ENCODE measurements at places on chromosomes 11 and 22.

DNA sequence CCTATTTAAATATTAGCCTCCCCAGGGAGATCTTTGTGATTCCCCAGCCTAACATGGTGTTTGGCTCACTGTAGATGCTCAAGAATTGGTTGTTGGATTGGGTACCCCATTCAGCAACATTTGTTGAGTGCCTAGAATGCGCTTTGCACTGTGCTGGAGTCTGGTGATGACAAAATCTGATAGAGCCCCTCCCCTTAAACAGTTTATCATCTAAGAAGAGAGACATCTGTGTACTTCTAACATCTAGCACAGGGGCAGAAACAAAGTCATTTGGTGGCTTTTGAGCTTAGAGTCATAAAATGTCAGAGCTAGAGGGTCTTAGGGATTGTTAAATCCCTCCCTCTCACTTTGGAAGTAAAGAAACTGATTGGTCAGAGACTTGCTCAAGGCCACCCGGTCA lies 73.0 kb downstream of the UBASH3B start:
- DNase-seq = no peak

GRCh38 chr11:8910649-8911026 lies 351 bp upstream of the AKIP1 start:
- no peak for DNase-seq

DNA sequence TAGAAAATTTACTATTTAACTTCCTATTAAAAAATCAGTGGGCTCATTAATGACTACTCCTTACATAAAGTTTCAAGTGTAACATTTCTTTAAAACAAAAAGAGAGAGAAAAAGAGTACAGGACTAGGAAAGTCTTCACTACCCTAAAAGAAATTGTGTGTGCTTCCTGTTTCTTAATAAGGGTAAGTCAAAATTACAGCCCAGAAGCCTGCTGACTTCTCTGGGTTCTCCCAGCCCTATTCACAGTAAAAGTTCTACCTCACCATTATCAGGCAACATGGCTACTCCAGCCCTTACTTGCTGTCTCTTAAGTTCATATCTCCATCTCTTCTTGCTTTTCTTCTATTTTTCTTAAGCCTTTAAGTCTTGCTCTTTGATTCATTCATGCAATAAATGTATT lies 20.3 kb upstream of the ZC3H12C start:
- DNase-seq = no peak

GRCh38 chr11:3823303-3823702 lies 14.9 kb downstream of the PGAP2 start:
- DNase-seq = no peak

All from stimulated activated CD4-positive, alpha-beta T cell treated with anti-CD3 and anti-CD28 coated beads, Interleukin-15, amount 100 ng/mL, for 48 hours (primary cell).